LoVo (cell line): ENCODE measurements at places on chromosomes 3 and 15.

- no peak for DNase-seq
Measured at GRCh38 chr3:127324913-127325628, 37.2 kb upstream of the PRR20G start.

GRCh38 chr15:45425135-45425534, 46.8 kb upstream of the GATM start:
- DNase-seq, result no peak

DNA sequence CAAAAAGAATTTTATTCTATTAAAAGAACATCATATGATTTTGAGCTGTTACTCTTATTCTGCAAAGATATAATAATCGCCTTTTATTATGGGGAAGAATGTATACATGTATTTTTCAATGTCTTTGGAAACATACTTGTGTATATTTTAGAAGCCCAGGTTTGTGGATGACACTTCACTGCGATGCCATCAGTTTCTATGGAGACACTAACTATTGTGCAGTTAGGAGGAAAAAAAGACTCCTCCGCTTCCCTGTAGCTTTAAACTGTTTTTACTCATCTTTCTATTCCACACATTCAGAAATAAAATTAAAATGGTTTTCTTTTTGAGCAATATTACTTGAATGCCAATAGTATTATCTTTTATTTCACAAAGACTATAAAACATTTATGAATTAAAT, 305.0 kb downstream of the NLGN1 start:
- DNase-seq, result no peak

DNA sequence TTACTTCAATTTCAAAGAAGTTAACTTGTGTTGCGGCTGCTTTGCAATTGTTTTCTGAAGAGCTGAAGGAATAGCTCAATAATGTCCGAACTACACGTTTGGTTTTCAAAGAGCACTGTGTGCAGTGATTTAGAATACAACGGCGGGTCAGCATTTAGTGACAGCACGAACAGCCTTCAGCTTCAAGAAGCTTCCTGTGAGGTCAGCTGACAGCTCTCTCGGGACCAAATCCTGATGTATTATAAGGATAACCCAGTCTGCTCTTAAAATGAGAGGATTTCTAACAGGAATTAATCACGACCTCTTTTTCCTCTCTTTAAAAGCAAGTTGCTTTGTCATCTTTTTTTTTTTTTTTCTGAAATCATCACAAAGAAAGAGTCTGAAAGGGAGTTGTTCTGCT, 97.9 kb upstream of the UNC13C start:
- DNase-seq, result no peak

- DNase-seq, result no peak
Measured at GRCh38 chr3:126935756-126936509, 47.0 kb upstream of the PLXNA1 start.

- no peak for DNase-seq
Measured at GRCh38 chr3:20194793-20195460, 8.9 kb upstream of the SGO1 start.

GRCh38 chr3:107402214-107402613, 25.0 kb downstream of the CCDC54 start:
- no peak for DNase-seq

DNA sequence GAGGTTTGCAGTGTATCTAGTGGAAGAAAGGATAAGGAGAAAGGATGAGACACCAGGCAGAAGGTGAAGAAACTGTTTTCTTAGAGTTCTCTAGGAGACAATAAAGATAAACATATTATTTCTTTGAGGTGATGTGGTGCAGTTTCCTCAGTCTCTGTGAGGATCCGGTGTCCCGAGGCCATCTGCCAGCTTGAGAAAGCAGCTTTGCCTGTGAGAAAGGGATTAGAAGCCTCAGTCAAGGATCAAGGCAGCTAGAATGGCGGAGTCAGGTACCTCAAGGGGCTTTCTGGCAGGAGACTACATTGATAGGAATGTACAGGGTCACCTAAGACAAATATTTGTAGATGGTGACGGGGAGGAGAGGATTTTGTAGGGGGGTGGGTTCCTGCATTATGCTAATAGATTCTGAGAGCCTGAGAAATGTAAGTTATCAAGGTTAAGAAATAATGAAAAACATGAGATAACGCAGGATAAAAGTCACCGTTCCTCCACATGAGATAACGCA, 103.9 kb upstream of the MB21D2 start:
- no peak for DNase-seq

DNA sequence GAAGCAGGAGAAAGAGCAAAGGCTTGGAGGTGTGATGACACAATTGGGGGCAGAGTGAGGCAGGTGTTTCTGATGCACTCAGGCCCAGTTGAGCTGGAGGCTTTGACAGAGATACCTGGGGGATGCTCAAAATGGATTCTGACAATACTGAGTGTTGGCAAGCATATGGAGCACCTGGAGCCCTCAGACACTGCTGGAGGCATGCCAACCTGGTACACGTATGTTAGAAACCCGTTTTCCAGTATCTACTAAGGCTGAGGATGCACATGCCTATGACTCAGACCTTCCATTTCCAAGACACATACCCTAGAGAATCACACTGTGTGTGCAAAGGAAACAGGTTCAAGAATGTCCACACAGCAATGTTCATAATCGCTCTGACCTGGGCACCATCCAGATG, 58.7 kb downstream of the WNT7A start:
- DNase-seq, result no peak

GRCh38 chr3:50275141-50275995, 3.5 kb upstream of the LSMEM2 start:
- no peak for DNase-seq

DNA sequence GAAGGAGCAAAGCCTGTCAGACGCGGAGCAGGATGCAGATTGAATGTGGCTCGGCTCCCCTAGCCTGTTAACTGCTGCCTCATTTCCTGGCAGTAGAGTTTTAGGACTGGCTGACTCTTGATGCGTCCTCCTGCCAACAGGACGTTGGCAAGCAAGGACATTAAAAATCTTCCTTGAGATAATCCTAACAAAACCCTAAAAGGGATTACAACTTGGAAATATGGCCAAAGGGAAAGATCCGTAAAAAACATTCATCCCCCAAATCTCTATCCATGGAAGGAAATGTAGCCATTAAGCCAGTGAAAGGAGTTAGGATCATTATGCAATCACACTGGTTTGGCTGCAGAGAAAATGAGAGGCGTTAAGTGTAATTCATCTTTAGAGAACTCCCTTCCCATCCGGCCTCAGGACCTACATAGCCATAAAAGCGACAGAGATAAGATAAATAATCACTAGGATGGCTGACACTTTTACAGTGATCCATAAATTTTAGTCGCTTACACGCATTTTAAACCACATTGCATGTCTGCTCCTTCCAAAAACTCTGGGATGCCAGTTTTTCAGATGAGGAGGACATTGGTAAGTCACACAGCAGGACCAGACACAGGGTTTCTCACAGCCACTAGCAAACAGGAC, 44.5 kb upstream of the C3orf80 start:
- DNase-seq, result no peak

DNA sequence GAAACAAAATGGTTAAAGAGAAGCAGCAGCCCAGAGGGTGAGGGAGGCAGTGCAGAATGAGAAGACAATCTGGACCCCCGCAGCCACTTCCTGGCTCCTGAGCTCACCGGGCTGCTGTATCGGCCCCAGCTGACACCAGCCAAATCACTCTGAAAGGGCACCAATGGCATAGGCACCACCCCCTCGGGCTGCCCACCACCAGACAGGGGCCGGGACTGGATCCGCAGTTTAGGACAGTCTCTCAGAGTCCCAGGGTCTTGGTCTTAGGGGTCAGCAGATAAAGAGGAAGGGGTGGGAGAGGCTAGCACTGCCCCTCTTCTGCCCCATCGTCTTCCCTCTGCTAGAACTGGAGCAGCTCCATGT, 17.9 kb upstream of the EHD4 start:
- DNase-seq, result no peak
